Type B pancreatic cell (in vitro differentiated cells): ENCODE measurements at places on chromosomes 5 and 9. TPM values are rescaled to one million over a fixed set of nuclear protein-coding genes. Genes with fewer than 3 reads are reported as not detected.

GALNT12 gene
- 25.8 and 32.9 TPM in 2 replicates for total RNA-seq

GADD45G gene
- total RNA-seq = 10.9 and 12.2 TPM in 2 replicates

PPP2R2B gene
- 18.4 and 29.1 TPM in 2 replicates for total RNA-seq

ANKDD1B gene
- total RNA-seq = 0.93 and 1.6 TPM in 2 replicates

LCN9 gene
- total RNA-seq = 1.1 and 2.0 TPM in 2 replicates

SLC4A9 gene
- total RNA-seq = 0.17 TPM in 1 of 2 replicates, not detected in the other

- no peaks in the 10 kb centered on the region for H3K4me1 ChIP-seq
- no peak overlapping the region for H3K27ac ChIP-seq
- no peak for DNase-seq
- H3K4me3 ChIP-seq = no peak overlapping the region
Measured at GRCh38 chr9:92457576-92457975, 24.7 kb downstream of the ASPN start.

GRCh38 chr9:14366076-14366475 lies 52.1 kb upstream of the NFIB start:
- no peaks in the 10 kb centered on the region for H3K36me3 ChIP-seq
- H3K27me3 ChIP-seq = no peaks in the 10 kb centered on the region
- H3K4me1 ChIP-seq = no peaks in the 10 kb centered on the region
- no peak overlapping the region for H3K4me3 ChIP-seq

- H3K36me3 ChIP-seq = no peaks in the 10 kb centered on the region
- peaks cover 14% of the 10 kb centered on the region for H3K4me1 ChIP-seq
- peak within 1 kb of the TSS; percentile 89 for H3K27ac ChIP-seq
- peak; percentile 98 for DNase-seq
Measured at GRCh38 chr9:127396808-127397645, at the start of gene SLC2A8. Gene SLC2A8 (plus strand): TSS chr9:127397169. CDS start chr9:127397231, 62 bp downstream.

DNA sequence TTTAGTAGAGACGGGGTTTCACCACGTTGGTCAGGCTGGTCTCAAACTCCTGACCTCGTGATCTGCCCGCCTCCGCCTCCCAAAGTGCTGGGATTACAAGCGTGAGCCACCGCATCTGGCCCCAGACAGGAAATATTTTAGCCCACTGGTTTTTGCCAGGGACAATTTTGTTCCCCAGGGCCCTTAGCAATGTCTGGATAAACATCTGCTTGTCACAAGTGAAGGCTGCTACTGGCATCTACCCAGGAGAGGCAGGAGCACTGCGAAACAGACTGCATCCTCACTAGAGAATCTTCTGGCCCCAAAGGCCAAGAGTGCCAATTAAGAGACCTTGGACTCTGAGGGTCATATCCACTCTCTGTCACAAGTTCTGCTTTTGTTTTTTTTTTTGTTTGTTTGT lies 2.4 kb upstream of the TPRN start:
- H3K4me3 ChIP-seq = no peak overlapping the region
- H3K27ac ChIP-seq = no peak overlapping the region
- no peak for DNase-seq
- H3K4me1 ChIP-seq = peaks cover 27% of the 10 kb centered on the region

GRCh38 chr5:84419742-84420141 lies 35.1 kb upstream of the EDIL3 start:
- no peak overlapping the region for H3K27ac ChIP-seq
- no peak overlapping the region for H3K4me3 ChIP-seq
- no peaks in the 10 kb centered on the region for H3K36me3 ChIP-seq

- H3K27ac ChIP-seq = no peak overlapping the region
- no peaks in the 10 kb centered on the region for H3K4me1 ChIP-seq
- no peaks in the 10 kb centered on the region for H3K36me3 ChIP-seq
- H3K4me3 ChIP-seq = no peak overlapping the region
- no peak for DNase-seq
- H3K27me3 ChIP-seq = peaks cover 40% of the 10 kb centered on the region
Measured at GRCh38 chr9:137058521-137059234, 4.8 kb upstream of the ENTPD2 start.

GRCh38 chr5:3375586-3376311 lies 219.9 kb upstream of the IRX1 start:
- no peaks in the 10 kb centered on the region for H3K4me1 ChIP-seq
- no peak overlapping the region for H3K4me3 ChIP-seq
- no peaks in the 10 kb centered on the region for H3K36me3 ChIP-seq
- peak; percentile 3 for DNase-seq

DNA sequence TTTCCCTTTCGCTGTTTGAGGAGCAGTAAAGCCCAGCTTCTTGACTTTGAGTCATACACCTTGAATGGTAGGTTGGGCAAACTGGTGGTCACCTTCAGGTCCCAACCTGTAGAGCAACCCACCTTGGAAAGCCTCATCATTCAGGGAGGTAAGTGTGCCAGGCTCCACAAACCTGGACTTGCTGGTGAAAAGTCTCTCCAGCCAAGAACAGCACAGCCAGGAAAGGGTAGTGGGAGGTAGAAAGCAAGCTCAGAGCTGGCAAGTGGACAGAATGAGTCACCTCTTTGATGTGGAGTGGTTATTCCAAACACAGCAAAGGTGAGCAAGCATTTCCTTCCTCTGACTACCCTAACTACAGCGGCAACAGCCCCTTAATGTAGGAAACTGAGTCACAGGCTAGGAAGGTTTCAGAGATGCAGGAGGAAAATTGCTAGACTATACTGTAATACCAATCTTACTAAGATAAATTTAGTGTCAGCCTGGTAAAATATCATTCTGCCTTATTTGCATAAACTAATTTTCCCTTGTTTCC lies 117.5 kb upstream of the MTAP start:
- H3K27me3 ChIP-seq = no peaks in the 10 kb centered on the region
- DNase-seq = no peak
- no peaks in the 10 kb centered on the region for H3K36me3 ChIP-seq
- no peaks in the 10 kb centered on the region for H3K4me1 ChIP-seq

DNA sequence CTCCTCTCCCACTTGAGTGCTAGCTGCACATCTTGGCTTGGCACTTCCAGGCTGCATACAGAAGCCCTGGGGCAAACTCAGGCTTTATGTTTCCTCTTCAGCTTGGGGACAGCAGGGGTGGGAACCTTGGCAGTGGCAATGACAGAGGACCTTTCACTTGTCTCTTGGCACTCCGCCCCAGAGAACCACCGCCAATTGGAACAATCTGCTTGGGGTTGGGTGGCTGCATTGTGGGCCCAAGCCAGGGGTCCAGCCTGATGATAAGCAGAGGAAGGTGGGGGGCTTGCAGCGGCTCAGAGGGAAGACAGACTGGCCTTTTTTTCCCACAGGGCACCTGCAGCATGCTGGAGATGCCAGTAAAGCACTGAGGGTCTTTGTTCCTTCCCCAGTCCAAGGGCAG lies 179.0 kb upstream of the NMUR2 start:
- H3K4me3 ChIP-seq = no peak overlapping the region
- no peaks in the 10 kb centered on the region for H3K36me3 ChIP-seq
- H3K27me3 ChIP-seq = no peaks in the 10 kb centered on the region

GRCh38 chr9:89961616-89962341 lies 357.0 kb downstream of the GADD45G start:
- H3K36me3 ChIP-seq = no peaks in the 10 kb centered on the region
- DNase-seq = no peak
- H3K27ac ChIP-seq = no peak overlapping the region
- peaks cover 3% of the 10 kb centered on the region for H3K27me3 ChIP-seq
- H3K4me1 ChIP-seq = no peaks in the 10 kb centered on the region

- no peak for DNase-seq
- H3K27me3 ChIP-seq = no peaks in the 10 kb centered on the region
- H3K36me3 ChIP-seq = no peaks in the 10 kb centered on the region
- no peak overlapping the region for H3K27ac ChIP-seq
Measured at GRCh38 chr9:90290716-90291485, 351.7 kb downstream of the DIRAS2 start.

- no peak overlapping the region for H3K27ac ChIP-seq
- no peak for DNase-seq
- peaks cover 10% of the 10 kb centered on the region for H3K4me1 ChIP-seq
Measured at GRCh38 chr5:171482434-171482730, 62.9 kb downstream of the FGF18 start.

- H3K27ac ChIP-seq = peak overlapping the region; percentile 77
- peaks cover 40% of the 10 kb centered on the region for H3K4me1 ChIP-seq
- DNase-seq = no peak
- no peaks in the 10 kb centered on the region for H3K36me3 ChIP-seq
- H3K4me3 ChIP-seq = peak overlapping the region; percentile 71
Measured at GRCh38 chr9:134322781-134323241, 3.4 kb upstream of the RXRA start.

- H3K4me1 ChIP-seq = no peaks in the 10 kb centered on the region
- DNase-seq = no peak
- H3K27ac ChIP-seq = no peak overlapping the region
- no peak overlapping the region for H3K4me3 ChIP-seq
- no peaks in the 10 kb centered on the region for H3K27me3 ChIP-seq
- H3K36me3 ChIP-seq = peaks cover 41% of the 10 kb centered on the region
Measured at GRCh38 chr9:85995599-85995998, 54.7 kb downstream of the NAA35 start.
